Hindlimb muscle (tissue), 1 donor: ENCODE measurements at places on chromosomes 3 and 15.

DNA sequence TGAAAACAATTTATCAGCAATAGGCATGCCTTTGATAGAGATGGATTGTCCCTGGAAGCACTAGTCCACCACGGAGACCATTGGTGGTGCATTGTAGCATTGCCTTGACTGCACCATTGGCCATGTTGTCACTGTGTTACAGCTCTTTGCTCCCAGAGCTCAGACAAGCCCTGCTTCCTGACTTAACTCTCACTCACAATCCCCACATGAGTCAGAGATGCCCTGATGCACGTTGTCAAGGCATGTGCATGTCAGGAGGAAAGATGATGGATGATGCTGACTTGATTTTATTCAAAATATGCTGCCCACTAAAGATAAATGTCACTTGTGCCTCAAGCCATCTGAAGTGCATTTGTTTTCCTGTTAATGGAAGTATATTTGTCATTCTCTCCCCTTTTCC lies 266.1 kb downstream of the ARRDC4 start:
- DNase-seq = no peak

GRCh38 chr3:43400781-43401730 lies 114.7 kb downstream of the SNRK start:
- DNase-seq = no peak

DNA sequence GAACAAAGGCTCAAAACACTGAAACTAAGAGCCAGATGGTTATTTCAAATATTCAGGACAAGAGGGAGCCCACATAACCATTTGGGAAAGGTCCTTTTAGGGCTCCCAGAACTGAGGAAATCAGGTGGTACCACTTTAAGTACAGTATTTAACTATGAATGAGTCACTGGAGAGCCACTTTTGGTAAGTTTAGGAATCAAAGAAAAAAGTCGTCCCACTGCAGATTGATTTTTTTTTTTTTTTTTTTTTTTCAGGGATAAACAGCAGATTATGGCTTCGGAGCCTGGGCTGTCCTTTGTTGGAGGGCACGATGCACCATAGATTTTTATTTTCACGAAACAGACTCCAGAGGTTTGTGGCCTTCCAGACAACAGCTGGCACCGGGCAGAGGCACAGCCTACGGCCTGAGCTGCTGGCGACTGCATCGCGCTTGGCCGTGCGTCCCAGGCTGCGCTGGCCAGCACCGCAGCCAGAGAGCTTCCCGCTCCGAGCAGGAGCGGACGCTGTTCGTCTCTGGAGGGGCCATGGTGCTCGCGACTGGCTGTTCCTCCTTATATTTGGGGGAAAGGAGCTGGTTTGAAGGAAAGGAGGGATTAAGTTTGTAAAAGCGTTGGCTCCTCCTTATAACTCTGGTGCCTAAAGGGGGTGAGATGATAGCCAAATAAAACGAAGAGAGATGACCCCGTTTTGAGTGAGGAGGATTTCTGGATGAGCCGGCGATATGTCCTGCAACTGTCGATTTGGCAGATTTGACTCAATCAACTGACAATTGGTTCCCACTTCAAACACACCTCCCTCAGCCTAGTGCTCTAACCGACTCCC lies 152.9 kb upstream of the GOLIM4 start:
- peak; percentile 42 for DNase-seq

DNA sequence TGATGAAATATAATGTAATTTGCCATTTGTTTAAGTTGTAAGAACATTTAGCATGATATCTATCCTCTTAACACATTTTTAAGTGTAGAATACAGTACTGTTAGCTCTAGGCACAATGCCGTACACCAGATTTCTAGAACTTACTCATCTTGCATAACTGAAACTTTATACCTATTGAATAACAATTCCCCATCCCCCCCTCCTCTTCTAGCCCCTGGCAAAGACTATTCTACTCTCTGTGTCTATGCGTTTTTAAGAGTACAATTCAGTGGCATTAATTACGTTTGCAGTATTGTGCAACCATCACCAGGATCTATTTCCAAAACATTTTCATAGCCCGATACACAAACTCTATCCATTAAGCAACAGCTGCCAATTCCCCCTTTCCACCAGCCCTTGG lies 261.7 kb downstream of the PLOD2 start:
- no peak for DNase-seq

DNA sequence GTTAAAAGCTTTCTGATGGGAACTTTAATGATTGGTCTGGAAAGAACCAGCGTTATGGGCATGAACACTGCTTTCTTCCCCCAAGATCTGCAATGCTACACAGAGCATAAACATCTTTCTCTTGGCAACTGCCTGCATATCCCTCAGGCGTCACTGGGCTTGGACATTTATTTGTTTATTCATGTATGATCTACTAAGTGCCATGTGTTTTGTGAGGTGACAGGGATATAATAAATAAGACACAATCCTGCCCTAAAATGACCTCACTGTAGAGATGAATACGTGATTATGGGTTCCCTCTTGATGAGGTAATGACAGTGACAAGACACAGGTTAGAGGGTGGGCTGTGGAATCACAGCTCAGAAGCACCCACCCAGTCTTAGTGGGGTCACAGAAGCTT lies 485.3 kb downstream of the PDCD6IP start:
- DNase-seq = no peak

DNA sequence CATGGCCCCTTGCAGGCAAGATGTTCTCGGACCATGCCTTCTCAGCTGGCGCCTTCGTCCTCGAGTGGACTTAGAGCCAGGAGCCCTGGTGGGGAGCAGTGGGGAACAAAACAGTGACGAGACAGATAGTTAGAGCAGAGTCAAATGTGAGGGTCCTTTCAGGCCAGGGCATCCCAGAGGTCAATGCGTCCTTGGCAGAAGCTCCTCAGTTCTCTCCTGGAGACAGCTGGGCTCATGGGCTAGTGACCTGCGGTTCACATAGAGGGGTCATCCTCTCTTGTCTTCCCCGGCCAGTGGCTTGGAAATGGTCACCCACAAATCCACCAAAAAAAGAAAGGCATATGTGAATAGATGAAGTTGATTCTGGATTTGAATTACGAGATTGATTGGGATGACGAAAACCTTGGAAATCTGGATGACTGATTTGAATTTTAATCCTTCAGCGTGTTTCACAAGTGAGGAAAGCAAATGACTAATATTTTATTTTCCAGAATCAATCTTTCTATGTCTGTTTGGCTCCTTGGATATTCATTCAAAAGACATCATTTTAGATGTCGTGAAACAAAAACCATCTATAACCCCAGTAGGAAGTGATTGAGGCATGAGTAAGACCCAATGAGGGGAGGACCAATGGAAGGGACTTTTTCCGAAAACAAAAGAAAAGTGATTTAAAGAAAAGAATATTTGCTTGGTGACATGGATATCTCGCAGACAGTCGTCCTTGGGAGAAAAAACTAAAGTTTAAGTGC lies 84.5 kb downstream of the ASB7 start:
- DNase-seq = no peak
